Esophagus squamous epithelium (tissue), 5 donors: ENCODE measurements at places on chromosomes 13 and 19. TPM values are rescaled to one million over a fixed set of nuclear protein-coding genes. Genes with fewer than 3 reads are reported as not detected.

- DNase-seq = no peak
Observed at GRCh38 chr13:27269114-27269665, 1.4 kb upstream of the RASL11A start.

DNA sequence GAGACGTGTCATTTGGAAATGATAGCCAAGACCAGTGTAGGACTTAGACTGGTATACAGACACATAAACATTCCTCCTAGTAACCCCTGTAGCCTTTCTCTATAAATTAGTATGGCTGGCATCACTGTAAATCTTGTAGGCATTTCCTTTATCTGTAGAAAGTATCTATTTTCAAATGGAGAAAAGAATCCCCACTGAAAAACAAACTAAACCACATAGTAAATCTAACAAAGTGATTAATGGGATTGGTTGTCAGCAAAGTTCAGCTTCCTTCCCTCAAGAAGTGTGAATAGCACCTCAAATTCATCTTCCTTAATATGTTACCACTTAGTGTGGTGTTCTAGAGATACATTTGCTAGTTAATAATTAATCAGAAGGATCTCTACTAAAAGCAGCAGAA lies 119.4 kb upstream of the NBEA start:
- DNase-seq = no peak

GRCh38 chr13:110815471-110816204 lies 99.2 kb downstream of the ANKRD10 start:
- no peak for DNase-seq

DNA sequence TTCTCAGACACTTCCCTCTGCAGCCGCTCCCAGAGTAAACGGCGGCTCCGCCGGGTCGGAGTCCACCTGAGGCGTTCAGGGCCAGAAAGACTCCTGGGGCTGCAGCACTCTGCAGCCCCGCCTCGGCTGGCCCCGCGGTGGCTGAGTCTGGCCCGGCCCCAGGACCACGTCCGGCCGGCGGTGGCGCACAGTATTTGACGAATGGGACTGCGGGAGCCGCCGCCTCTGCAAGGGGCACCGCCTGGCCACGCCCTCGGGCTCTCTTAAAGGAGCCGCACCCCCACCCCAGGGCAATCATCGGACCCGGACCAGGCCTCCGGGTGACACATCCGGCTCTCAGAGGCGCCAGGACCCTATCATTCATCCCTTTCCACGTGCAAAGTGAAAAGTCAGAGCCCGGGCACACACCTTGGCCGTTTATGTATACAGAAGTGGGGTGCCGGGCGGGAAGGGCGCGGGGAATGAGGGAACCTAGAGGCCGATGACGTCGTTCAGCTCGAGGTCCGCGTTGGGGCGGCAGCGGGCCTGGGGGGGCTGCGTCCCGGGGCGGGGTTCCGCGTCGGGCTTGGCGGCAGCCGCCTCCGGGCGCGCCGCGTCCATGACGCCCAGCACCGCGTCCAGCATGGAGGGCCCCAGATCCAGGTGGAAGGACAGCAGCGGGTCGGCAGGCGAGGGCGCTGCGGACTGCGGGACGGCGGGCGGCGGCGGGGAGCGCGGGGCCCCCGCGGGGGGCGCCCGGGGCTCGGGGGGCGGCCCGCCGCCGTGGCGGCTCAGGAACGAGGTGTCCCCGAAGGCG lies 1.2 kb upstream of the LENG9 start:
- DNase-seq = peak; percentile 77

Gene IRGC
- total RNA-seq = not detected

DNA sequence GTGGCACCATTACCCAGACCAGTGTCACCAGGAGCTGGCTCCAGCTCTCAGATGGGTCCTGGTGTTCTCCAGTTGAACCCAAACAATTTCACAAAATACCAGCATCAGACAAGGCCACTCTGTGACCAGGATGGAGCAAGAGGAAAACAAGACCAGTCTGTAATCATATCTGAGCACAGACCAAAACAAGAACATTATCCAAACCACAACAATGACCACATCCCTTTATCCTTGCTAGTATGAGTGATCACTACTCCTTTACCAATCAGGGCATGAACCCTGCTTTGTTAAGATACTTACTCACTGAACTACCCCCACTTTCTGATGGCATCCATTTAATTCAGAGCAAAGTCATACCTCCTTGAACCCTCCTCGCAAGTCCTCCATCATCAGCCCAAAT lies 145.9 kb downstream of the NUFIP1 start:
- no peak for DNase-seq

Gene CABP5
- total RNA-seq = not detected

- DNase-seq = no peak
Observed at GRCh38 chr13:66950666-66951065, 279.5 kb downstream of the PCDH9 start.

DNA sequence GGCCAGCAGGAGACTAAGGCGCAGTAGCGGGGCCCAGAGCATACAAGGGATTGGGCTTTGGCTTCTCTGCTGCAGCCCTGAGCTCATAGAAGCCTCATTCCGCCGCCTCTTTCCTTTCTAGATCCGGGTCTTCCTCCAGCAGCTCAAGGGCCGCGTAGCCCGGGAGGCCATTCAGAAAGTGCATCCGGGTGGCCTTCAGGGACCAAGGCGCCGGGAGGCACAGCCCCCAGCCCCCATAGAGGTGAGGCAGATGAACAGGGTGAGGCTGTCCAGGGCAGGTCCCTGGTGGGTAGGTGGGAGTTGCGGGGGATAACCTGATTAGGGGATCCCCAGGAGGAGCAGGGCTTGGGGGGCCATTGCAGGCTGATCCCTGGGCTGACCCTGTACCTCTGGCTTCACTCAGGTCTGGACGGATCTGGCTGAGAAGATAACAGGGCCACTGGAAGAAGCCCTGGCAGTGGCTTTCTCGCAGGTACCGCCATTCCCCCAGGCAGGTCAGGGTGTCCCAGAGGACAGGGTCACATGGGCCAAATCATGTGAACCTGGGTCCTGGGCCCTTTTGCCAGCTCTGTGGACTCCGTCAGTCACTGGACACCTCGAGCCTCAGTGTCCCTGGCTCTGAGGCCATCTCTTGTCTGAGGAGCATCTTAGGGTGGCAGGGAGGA lies 1.3 kb downstream of the SNAPC2 start:
- no peak for DNase-seq

Gene UGGT2
- 8.4 TPM for total RNA-seq

- DNase-seq = no peak
Observed at GRCh38 chr13:95418946-95419345, 117.7 kb upstream of the ABCC4 start.

GRCh38 chr19:33110137-33110910 lies 21.6 kb upstream of the WDR88 start:
- DNase-seq = no peak

Gene SIAH3
- 0.09 TPM for total RNA-seq

- no peak for DNase-seq
Observed at GRCh38 chr13:99434258-99434788, 66.9 kb upstream of the TM9SF2 start.

GRCh38 chr13:112061367-112062061 lies 5.4 kb upstream of the SOX1 start:
- DNase-seq = no peak

Gene DZIP1
- 5.3 TPM for total RNA-seq

DNA sequence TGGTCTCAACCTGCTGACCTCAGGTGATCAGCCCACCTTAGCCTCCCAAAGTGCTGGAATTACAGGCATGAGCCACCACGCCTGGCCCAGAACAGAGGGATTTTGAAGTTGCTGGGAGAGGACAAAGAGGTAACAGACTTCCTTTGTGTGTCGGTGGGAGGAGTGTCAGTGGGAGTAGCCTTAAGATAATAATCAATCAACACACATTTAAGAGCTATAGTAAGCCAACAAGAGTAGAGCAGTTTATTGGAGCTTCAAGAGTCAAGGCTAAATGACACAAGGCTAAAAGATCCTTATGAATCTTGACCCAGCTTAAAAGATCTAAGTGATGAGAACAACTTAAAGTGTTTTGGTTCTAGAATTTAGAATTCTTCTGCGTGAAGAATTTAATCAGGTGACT lies 47.3 kb upstream of the NBEA start:
- no peak for DNase-seq

DNA sequence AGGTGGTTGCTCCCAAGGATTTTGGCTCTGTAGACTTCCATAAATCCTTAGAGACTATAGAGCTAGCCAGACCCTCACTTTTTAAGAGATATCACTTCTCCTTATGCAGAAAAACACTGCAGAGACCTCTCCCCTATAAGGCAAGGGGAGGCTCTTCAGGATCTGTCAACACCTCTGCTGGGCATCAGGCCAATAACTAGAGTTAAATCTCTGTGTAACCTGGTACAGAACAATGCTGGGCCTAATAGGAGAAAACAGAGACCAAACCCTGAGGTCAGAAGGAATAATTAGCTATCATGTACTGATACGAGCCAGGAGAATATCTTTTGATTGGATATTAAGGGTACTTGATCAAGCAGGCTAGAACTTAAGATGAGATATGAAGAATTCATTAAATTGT lies 358.5 kb downstream of the TBC1D4 start:
- no peak for DNase-seq

Gene SIGLEC5
- 0.94 TPM for total RNA-seq

- no peak for DNase-seq
Observed at GRCh38 chr19:9858766-9859165, 23.6 kb downstream of the PIN1 start.

GRCh38 chr19:10915130-10916091 lies 13.0 kb downstream of the YIPF2 start:
- no peak for DNase-seq

Gene CLEC17A
- not detected for total RNA-seq

GRCh38 chr19:22735911-22736645 lies 47.9 kb downstream of the ZNF99 start:
- no peak for DNase-seq

Gene CEACAM1
- total RNA-seq = 34.7 TPM

DNA sequence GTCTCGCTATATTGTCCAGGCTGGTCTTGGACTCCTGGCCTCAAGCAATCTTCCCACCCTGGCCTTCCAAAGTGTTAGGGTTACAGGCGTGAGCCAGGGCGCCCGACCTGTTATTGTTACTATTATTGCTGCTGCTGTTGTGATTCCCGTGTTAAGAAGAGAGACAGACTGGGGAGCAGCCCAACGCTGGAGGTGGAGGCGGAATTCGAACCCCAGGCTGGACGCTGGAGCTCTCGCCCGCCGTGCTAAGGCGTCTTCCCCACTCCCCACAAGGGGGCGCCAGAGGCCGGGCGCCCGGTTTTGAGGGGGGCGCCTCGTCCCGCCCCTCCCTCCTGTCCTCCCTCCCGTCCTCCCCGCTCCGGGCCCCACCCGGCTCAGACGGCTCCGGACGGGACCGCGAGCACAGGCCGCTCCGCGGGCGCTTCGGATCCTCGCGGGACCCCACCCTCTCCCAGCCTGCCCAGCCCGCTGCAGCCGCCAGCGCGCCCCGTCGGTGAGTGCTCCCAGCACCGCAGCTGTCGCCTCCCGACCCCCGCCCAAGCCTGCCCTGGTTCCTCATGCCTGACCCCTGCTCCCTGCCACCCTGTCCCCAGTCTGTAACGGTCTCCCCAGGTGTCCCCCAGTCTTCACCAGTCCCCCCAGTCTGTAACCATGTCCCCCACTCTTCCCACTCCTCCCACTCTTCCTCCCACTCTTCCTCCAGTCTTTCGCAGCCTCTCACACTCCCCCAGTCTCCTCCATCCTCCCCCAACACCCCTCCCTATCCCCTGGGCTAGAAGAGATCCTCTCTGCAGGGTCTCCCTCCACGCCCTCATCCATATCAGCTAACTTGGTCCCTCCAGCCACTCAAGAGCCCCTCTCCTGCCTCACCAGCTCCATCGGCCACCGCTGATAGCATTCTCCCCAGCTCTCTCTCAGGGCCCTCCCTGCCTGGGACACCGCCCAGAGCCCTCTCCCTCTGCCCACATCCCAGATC lies at the start of gene EHD2:
EHD2 (plus strand) TSS at position 377 of the 976 bp plus-strand sequence. CDS start 3,191 bp downstream, outside the sequence.
- DNase-seq = no peak

DNA sequence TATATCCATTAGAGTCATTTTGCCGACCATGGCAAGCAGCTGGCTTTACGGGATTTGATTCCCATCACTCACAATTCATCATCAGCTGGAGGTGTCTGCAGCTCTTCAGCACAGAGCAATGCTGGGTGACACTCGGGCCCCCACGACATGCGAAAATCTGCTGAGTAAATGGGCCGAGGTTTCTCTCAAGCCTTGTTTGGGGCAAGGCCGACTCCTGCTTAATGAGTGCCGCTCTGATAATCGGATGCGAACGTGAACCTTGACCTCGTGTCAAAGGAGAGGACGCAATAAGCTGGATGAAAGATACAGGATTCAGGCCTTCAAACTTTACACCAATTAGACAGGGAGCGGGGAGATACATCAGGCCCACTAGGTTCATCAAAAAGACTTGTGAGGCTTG lies 65.2 kb downstream of the GGACT start:
- DNase-seq = no peak

DNA sequence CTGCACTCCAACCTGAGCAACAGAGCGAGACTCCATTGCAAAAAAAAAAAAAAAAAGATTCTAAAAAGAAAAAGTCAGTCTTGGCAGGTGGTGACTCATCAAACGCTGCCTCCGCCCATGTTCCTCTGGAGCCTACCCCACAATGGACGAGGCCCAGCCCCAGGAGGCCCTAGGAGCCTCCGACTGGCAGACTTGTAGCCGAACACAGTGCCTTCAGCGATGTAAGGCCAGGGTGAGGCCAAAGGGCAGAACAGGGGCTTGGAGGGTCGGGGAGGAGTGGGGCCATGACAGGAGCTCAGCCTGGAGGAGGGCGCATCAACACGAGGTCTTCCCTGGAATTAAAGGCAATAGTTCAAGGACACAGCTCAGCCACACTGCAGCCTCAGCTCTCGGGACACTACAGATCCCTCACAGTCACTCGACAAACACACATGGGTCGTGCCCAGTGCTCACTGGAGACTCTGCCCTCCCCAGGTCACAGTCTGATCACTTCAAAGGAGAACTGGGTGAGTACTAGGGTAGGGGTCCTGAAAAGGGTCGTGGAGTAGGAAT lies 5.1 kb downstream of the USE1 start:
- DNase-seq = no peak

Gene STXBP2
- 44.7 TPM for total RNA-seq

Gene EID2
- total RNA-seq = 10.5 TPM

- DNase-seq = no peak
Observed at GRCh38 chr13:106617561-106617960, 49.6 kb upstream of the ARGLU1 start.

DNA sequence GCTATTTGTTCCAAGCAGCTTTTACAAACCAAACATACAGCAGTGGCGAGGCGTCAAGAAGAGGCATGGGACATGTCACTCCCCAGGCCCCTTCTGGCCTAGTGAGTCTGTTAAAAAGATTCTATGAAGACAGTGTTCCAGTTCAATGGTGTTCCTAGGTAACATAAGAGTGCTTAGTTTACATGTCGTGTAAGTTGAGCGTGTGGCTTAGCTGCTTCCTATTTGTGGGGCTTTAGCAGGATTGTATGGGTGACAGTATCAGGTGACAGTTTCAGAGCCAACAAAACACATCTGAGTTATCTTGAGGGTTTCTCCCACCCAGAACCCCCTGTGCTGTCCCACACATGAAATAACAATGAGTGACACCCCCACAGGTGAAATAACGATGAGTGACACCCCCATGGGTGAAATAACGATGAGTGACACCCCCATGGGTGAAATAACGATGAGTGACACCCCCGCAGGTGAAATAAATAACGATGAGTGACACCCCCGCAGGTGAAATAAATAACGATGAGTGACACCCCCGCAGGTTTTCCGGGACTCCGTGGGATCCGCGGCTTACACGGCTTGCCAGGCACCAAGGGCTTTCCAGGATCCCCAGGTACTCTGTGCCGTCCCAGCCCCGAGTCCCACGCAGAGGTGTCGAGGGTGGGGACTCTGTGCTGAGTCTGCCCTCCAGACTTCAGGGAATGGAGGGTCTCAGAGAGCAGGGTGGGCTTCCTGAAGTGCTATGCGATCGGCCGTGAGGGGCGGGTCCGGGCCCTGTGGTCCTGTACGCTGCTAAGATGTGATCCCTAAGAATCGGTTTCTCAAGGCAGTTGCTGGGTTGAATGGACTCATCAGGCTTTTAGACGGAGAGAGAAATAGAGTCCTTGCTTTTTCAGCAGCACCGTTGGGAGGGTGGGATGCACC lies 68.6 kb downstream of the RAB20 start:
- no peak for DNase-seq
